Renal cortical epithelial cell (primary cell): ENCODE measurements at places on chromosomes 4 and X.

- no peak for DNase-seq
Observed at GRCh38 chrX:12951595-12951975, 23.3 kb upstream of the TMSB4X start.

DNA sequence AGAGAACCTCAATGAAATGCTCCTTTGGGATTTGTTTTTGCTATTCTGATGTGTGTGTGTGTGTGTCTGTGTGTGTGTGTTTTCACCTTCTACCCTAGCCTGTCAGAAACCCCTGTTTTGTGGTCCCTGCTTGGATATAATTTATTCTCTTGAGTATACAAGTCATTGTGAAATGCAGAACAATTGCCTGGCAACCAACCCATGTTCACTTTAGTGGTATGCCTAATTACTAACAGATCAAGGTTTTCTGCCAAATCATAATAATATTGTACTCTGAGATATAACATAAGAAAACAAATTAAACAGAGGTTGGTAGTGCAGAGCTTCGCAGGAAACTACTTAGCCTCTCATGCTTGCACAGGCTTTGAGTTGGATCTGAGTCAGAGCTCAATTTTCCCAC is 7.0 kb upstream of the TET2 start:
- DNase-seq, result no peak

DNA sequence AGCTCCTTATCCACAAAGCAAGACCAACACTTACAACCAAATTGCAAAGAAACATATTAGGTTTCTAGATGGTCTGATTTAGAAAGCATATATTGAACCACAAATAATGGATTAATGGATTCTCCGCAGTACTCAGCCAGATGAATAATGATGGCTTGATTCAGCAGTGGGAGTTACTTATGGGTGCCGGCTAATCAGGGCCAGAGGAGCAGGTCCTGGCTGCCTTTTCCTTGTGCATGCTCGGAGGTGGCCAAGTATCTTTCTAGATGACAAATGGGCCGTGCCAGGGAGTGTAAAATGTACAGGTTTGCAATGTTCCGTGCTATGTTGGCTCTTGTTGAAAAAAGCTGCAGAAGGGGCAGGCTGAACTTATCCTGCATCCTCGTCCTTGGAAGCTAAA is 70.2 kb downstream of the VCX3A start:
- DNase-seq, result no peak

- no peak for DNase-seq
Observed at GRCh38 chr4:123166023-123166422, 230.6 kb upstream of the SPRY1 start.

DNA sequence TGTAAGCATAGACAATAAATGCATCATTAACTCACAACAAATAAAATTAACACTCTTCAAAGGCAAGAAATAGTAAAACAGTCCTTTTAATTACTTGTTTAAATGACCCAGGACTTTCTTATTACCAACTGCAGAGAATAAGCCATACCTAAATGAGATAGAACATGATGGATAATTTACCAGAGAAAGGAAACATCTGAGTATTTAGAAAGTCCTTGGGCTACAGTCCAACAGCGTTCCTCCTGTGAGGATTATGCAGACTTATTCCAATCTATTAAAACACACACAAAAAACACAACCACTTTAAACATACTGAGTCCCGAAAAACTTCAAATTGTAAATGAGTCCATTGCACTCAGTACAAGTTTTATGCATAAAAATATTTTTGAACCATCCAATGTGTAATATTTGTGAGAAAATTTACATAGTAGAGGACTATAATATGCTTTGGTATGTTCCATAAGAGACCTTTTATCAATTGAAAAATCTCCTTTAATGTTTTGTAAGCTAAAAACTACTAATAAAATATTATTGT is 129.2 kb downstream of the NR3C2 start:
- peak; percentile 20 for DNase-seq

GRCh38 chr4:105815701-105816100 is 79.6 kb upstream of the NPNT start:
- DNase-seq, result no peak

GRCh38 chr4:82948647-82949204 is 48.2 kb downstream of the THAP9 start:
- DNase-seq, result no peak

DNA sequence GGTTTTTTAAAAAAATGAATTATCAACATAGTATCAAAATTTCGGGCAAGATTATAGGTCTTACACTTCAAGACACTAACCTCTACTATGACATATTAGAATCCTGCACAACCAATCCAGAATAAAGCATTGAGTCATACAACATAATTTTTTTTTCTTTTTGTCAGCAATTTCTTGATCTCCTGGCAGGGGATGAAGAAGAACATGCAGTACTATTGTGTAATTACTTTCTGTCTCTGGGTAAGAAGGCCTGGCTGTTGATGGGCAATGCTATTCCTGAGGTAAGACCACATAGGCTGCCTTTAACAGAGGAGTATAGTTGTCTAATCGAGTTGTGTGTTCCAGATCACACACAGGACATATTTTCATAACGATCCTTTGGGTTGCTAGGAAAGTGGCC is 67.5 kb downstream of the FBXL5 start:
- peak; percentile 30 for DNase-seq

DNA sequence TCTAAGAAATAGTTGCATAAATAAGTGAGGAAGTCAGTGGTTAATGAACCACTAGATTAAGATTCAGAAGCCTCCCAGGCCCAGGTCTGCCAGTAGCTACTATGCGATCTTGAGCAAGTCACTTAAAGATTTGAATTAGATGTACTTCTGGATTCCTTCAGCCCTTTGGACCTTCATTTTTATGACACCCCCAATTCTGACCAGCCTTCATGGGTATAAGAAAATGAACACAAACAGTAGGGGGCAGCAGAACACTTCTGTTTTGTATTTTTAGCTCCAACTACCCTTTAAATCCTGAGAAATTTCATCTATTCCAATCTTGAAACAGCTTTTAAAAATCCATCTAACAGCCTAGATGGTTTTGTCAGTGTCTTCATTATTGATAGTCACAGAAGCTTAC is 19.0 kb downstream of the TMEM47 start:
- DNase-seq, result peak; percentile 59

DNA sequence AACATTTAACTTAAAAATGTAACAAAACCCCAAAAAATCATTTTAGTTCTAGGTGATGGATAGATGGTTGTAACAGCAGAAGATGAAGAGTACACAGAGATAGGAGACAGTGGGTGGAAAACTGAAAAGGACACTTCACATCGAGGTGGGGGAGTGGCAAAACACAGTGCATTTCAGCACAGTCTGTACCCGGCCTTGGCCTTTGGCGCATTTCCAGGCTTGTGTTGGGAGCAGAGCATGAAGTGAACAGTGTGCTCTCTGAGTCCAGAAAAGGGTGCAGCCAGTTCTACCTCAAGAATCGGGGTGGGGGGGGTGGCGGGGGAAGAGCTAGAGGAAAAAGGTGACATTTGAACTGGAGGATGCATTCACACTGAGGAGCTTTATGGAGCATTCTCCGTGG is 4.3 kb downstream of the TSPYL2 start:
- no peak for DNase-seq

- DNase-seq, result no peak
Observed at GRCh38 chr4:87838890-87839591, 6.3 kb downstream of the MEPE start.

GRCh38 chrX:54492340-54492739 is 3.7 kb downstream of the FGD1 start:
- peak; percentile 23 for DNase-seq

- no peak for DNase-seq
Observed at GRCh38 chr4:173647902-173648301, 117.9 kb upstream of the HAND2 start.

- DNase-seq, result no peak
Observed at GRCh38 chrX:27917713-27918500, 63.3 kb downstream of the DCAF8L1 start.

DNA sequence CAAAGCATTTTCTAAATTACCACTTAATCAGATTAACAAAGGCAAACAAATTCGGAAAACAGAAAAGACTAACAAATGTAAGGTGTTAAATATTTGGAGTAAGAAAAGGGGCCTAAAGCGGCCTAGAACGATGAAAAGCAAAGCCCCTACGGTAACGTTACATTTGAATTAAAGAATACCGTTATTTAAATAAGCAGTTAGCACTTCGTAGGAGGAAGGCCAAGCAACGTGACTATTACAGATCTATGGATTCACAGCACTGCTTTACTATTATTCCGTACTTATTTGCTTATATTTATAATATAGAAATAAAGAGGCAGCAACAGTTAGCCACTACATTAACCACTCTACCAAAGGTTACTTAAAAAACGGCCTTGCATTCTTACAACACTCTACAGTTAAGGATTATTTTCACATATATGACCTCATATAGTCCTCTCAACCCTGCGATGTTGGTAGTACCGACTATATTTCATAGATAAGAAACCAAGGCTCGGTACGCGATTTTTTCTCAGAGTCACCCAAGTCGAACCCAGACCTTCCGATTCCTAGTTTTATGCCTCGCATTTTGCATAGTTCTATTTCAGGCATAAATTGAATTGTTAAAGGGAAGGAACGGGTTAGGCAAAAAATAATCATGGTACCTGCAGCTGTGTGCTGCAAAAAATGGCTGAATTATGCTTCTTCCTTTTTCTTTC is 2.9 kb downstream of the KLHL15 start:
- DNase-seq, result no peak

GRCh38 chr4:141609243-141609642 is 27.1 kb upstream of the IL15 start:
- DNase-seq, result peak; percentile 78

DNA sequence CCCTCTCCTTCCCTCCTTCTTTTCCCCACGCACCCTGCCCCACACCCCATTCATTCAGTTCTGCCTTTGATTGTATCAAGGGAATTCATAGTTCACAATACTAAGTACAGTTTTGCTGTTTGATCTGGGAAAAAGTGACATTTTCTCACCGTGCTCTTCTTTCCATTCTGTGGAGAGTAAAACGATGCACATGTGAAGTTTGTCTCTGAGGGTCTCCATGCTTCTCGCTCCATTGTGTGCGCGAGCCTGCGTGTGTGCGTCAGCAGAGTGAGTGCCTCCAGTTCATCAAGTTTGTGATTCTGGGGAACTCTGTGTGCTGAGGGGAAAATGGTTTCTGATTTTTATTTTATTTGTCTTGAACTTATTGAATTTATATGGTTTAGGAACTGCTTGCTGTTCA is 1.9 kb downstream of the STK26 start:
- DNase-seq, result no peak

GRCh38 chrX:118156953-118157608 is 40.5 kb upstream of the KLHL13 start:
- DNase-seq, result no peak

- no peak for DNase-seq
Observed at GRCh38 chrX:149908308-149908707, 21.1 kb upstream of the HSFX4 start.

- peak; percentile 53 for DNase-seq
Observed at GRCh38 chr4:46329118-46329976, 60.6 kb downstream of the GABRA2 start.

DNA sequence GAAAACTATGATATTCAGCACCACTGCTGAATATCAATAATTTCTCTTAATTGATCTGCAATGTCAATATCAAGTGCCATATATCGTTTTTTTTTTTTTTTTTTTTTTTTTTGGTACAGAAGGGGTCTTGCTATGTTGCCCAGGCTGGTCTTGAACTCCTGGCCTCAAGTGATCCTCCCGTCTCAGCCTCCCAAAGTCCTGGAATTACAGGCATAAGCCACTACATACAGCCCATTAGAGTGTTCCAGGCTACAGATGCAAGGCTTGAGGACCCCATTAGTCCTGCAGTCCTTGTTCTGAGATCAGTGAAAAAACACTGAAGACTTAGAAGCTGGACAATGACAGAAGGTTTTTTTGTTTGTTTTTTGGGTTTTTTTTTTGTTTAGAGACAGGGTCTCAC is 48.3 kb downstream of the PPP3CA start:
- DNase-seq, result no peak

GRCh38 chrX:21798677-21799219 is 40.7 kb upstream of the MBTPS2 start:
- DNase-seq, result peak; percentile 94

- DNase-seq, result no peak
Observed at GRCh38 chr4:55884093-55884850, 30.8 kb downstream of the EXOC1 start.

DNA sequence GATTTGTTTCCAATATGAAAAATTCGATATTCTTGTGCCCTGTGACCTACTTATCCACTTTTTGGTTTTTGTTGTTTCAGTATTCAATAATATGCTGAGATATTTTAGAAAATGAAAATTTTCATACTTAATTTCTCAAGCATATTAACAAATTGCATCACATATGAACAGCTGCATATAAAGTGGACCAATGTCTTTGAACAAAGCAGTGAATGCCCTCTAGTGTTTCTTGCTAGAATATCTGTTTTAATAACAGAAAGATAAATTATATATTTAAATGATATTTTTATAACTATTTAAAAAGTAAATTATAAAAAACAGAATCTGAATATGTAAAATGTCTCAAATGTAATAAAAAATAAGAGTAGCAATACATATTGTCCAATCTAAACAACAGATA is 31.7 kb upstream of the INTU start:
- peak; percentile 16 for DNase-seq

GRCh38 chr4:152970102-152970820 is 34.1 kb downstream of the FHDC1 start:
- DNase-seq, result peak; percentile 96

DNA sequence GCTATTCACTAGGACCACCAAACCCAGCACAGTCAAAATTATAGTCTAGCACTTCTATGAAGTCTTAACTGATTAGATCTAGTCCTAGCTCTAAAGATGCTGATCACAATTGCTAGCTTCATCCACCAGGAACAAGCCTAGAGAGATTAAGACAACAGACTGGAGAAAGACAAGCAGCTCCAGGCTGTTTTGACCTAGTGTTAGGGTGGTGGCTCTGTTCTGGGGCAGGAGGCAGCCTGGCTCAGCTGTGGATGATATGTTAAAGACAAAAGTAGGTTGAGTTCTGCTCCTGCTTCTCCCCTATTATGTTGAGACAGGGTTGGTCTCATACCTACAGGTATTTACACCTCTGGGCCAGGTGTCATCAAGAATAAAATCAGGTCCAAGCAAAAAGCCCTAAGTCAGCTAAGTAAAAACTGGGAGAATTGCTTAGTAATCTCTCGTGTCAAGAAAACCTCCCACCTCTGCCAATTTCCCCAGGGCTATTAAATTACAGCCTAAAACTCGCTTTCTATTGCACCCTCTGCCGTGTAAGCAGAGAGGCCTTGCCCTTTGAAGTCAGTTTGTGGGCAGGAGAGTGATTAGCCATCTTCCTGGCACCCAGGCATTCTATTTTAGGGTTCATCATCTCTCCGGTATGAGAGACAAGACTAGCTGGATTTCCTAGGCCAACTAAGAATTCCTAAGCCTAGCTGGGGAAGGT is 39.9 kb downstream of the RAB40AL start:
- peak; percentile 9 for DNase-seq

DNA sequence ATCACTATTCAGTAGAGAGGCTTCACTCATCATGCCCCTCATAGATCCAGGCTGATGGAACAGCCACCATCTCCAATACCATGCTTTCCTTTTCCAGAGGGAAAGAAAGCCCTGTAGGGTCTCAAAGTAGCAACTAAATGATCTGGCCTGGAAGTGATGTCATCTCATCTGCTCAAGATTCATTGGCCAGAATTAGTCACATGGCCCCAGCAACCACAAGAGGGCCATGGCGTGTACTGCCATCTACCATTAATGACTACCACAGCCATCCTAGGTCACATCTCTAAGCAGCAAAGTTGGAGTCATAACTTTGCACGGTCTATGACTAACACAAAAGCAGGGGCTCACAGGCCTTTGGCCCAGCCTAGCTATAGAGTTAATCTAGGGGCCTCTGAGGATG is 194.8 kb downstream of the KIT start:
- DNase-seq, result no peak

- DNase-seq, result no peak
Observed at GRCh38 chr4:1408418-1408817, 2.2 kb upstream of the NKX1-1 start.
